Thoracic aorta (tissue), 2 donors: ENCODE measurements at places on chromosomes 5 and 9.

GRCh38 chr5:155103146-155103545, 89.6 kb downstream of the KIF4B start:
- no peak for DNase-seq
- H3K4me1 ChIP-seq: no peaks in the 10 kb centered on the region
- H3K27ac ChIP-seq: no peak overlapping the region
- H3K27me3 ChIP-seq: no peaks in the 10 kb centered on the region
- H3K36me3 ChIP-seq: no peaks in the 10 kb centered on the region

- no peak for DNase-seq
- peaks cover 49% of the 10 kb centered on the region for H3K4me1 ChIP-seq
- no peak overlapping the region for H3K27ac ChIP-seq
- no peak overlapping the region for H3K4me3 ChIP-seq
Measured at GRCh38 chr9:37927132-37927531, 23.2 kb upstream of the SLC25A51 start.

DNA sequence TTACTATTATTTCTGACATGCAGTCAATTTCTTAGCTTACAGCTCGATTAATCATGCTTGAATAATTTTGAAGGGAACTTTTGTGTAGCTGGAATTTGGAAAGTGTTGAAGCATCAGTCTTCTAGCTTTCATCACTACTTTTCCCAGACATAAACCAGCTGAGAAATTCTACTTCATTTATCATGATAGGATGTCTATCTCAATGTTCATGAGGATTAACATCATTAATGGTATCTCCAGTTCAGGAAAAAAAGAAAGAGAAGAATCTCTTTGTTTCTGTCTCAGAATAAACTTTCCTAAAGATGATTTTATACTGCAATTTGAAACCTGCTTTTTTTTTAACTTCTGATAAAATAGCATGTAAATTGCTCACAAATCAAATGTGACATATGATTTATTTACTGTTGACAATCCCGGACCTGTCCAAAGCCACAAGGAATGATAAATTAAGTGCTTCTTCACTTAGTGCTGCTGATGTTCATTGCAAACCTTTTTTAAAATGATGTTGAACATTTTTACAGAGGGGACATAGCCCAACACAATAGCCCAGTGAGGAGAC, 412.1 kb upstream of the CLINT1 start:
- H3K27me3 ChIP-seq: no peaks in the 10 kb centered on the region
- no peak for DNase-seq
- H3K27ac ChIP-seq: no peak overlapping the region
- no peaks in the 10 kb centered on the region for H3K36me3 ChIP-seq
- no peaks in the 10 kb centered on the region for H3K4me1 ChIP-seq

DNA sequence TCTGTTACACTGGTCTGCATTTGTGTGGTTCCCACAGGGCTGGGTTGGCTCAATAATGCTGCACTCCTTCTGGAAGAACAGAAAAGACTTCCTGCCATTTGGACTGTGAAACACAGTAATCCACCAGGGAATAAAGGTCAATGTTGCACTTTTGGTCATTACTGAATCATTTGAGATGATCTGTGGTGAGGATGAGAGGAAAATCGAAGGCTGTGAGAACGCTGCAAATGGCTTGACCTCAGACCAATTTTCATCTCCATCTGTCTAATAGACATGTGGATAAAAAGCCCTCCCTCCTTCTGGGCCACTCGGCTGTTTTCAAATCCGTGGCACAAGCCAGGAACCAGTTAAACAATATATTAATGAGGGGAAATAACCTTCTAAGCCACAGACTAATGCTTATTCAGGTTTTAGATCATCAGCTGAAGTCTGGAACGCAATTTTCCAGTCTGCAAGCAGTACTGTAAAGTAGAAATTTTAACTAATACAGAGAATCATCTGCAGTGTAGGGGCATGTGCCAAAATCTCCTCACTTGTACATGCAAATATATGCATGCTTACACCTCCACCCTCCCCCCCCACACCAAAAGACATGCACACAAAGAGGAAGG, 20.2 kb downstream of the TLE1 start:
- no peaks in the 10 kb centered on the region for H3K36me3 ChIP-seq
- H3K4me3 ChIP-seq: no peak overlapping the region
- no peak for DNase-seq
- no peak overlapping the region for H3K27ac ChIP-seq

DNA sequence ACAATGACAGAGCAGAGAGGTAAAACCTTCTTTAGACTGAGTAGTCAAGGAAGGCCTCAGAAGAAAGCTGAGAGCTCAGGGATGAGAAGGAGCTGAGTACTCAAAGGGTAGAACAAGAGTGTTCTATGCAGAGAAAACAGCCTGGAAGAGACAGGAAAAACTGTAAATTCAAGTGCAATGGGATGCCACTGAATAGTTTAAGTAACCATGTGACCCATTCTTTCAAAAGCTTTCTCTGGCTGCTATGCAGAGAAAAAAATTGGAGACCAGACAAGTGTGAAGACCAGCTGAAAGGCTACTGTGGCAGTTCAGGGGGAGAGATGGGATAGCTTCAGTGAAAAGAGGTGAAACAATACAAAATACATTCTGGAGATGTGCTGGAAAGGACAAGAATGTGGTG, 61.3 kb upstream of the RNF38 start:
- H3K27ac ChIP-seq: no peak overlapping the region
- no peak for DNase-seq
- no peaks in the 10 kb centered on the region for H3K36me3 ChIP-seq
- no peak overlapping the region for H3K4me3 ChIP-seq
- no peaks in the 10 kb centered on the region for H3K27me3 ChIP-seq

DNA sequence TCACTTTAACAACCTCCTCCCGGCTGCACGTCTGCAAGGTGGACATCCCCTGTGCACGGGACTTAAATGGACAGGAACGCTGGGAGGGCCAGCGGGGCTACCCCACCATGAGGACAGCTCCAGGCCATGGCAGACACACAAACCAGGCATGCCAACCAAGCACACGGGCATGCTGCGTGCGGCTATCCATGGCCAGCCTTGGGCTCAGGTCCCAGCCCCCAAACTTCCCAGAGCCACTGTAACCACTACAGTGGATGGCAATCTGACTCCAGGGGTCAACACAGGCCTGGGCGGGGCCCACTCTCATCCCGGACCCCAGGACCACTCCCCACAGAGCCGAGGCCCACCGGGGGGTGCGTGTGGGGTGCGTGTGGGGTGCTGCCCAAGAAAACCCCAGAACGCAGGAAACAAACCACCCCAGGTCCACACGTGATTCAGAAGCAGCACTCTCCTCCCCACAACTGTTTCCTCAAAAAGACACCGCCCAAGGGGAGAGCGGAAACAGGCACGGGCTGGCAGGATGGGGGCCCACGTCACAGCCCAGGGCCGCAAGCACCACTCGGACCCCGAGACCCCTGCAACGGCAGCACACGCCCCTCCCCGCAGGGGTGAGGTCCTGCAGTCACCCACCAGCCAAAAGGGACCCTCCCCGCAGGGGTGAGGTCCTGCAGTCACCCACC, 7.4 kb downstream of the SLC12A7 start:
- H3K36me3 ChIP-seq: no peaks in the 10 kb centered on the region
- H3K27me3 ChIP-seq: no peaks in the 10 kb centered on the region
- H3K4me1 ChIP-seq: peaks cover 3% of the 10 kb centered on the region
- no peak for DNase-seq
- no peak overlapping the region for H3K27ac ChIP-seq
- H3K4me3 ChIP-seq: no peak overlapping the region

- H3K27ac ChIP-seq: no peak overlapping the region
- no peak for DNase-seq
- H3K4me3 ChIP-seq: no peak overlapping the region
- H3K36me3 ChIP-seq: no peaks in the 10 kb centered on the region
- no peaks in the 10 kb centered on the region for H3K27me3 ChIP-seq
Measured at GRCh38 chr5:100667161-100667630, 132.0 kb downstream of the FAM174A start.

GRCh38 chr5:10779592-10779991, 18.6 kb upstream of the DAP start:
- DNase-seq: no peak
- H3K27ac ChIP-seq: no peak overlapping the region
- no peaks in the 10 kb centered on the region for H3K36me3 ChIP-seq
- no peaks in the 10 kb centered on the region for H3K4me1 ChIP-seq
- no peak overlapping the region for H3K4me3 ChIP-seq

- H3K27me3 ChIP-seq: no peaks in the 10 kb centered on the region
- no peak for DNase-seq
- H3K4me3 ChIP-seq: no peak overlapping the region
- H3K4me1 ChIP-seq: no peaks in the 10 kb centered on the region
Measured at GRCh38 chr5:92715946-92716520, 865.0 kb downstream of the NR2F1-AS1 start.

DNA sequence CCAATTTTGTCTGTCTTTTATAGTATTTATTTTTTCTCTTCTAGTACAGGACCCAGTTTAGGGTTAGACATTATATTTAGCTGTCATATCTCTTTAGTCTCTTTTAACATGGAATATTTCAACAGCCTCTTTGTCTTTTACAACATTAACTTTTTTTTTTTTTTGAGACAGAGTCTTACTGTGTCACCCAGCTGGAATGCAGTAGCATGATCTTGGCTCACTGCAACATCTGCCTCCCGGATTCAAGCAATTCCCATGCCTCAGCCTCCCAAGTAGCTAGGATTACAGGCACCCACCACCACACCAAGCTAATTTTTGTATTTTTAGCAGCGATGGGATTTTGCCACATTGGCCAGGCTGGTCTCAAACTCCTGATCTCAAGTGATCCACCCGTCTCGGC, 90.1 kb downstream of the ADAMTS6 start:
- H3K36me3 ChIP-seq: no peaks in the 10 kb centered on the region
- H3K4me3 ChIP-seq: no peak overlapping the region
- H3K27ac ChIP-seq: no peak overlapping the region
- H3K4me1 ChIP-seq: peaks cover 12% of the 10 kb centered on the region

DNA sequence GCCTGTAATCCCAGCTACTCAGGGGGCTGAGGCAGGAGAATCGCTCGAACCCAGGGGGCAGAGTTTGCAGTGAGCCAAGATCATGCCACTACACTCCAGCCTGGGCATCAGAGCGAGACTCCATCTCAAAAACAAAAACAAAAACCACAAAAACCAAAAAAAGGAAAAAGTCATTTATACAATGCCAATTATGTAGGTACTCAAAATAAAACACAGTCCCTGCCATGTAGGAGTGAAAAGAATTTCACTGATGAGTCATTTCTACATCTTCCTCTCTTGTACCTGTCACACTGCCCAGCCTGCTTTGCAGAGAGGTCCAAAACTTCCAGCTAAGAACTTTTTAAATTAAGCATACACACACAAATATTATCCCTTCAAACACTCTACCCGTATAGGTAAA, 215.8 kb downstream of the EPB41L4A start:
- H3K36me3 ChIP-seq: no peaks in the 10 kb centered on the region
- no peak for DNase-seq
- no peak overlapping the region for H3K4me3 ChIP-seq
- H3K27ac ChIP-seq: no peak overlapping the region
- no peaks in the 10 kb centered on the region for H3K27me3 ChIP-seq

GRCh38 chr5:90421136-90421535, 11.6 kb upstream of the CETN3 start:
- DNase-seq: no peak
- no peaks in the 10 kb centered on the region for H3K4me1 ChIP-seq
- H3K27me3 ChIP-seq: no peaks in the 10 kb centered on the region
- no peak overlapping the region for H3K27ac ChIP-seq
- H3K4me3 ChIP-seq: no peak overlapping the region

DNA sequence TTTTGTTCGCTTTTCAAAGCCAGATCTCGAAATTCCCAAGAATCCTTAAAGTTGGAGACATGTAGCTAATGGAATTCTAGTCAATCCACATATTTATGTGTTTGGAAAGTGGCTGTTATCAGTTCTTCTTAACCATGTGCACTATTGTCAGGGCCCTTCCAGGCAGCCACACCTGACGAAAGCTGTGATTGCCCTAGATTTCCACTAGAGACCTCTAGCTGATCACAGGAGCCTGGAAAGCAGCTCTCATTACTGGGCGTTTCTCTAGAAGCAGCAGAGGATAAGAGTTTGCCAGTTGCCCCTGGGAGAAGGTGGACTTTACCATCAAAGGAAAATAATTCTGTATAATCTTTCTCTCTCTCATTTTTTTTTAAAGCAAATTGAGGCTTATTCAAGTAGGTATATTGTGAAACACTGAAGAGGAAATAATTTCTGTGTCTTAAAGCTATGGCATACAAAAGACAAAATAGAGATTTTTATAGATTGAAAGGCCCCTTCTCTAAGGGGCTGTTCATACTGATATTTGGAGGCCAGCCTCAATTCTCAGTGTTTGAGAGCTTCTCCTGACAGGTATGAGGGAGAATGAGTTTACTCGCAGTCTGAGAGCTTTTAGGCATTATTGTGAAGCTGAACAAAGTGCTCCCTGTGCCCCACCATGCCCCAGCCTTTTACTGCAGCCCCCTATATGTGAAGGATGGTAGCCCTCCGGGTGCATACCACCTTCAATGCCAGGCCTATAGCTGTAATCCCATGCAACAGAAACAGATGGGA, 405.4 kb upstream of the ACTBL2 start:
- no peaks in the 10 kb centered on the region for H3K27me3 ChIP-seq
- no peak overlapping the region for H3K4me3 ChIP-seq
- no peak overlapping the region for H3K27ac ChIP-seq
- DNase-seq: no peak
- no peaks in the 10 kb centered on the region for H3K36me3 ChIP-seq

GRCh38 chr5:143055596-143056338, 285.6 kb downstream of the ARHGAP26 start:
- H3K27me3 ChIP-seq: no peaks in the 10 kb centered on the region
- H3K4me3 ChIP-seq: no peak overlapping the region
- DNase-seq: no peak
- H3K27ac ChIP-seq: no peak overlapping the region
- no peaks in the 10 kb centered on the region for H3K36me3 ChIP-seq

DNA sequence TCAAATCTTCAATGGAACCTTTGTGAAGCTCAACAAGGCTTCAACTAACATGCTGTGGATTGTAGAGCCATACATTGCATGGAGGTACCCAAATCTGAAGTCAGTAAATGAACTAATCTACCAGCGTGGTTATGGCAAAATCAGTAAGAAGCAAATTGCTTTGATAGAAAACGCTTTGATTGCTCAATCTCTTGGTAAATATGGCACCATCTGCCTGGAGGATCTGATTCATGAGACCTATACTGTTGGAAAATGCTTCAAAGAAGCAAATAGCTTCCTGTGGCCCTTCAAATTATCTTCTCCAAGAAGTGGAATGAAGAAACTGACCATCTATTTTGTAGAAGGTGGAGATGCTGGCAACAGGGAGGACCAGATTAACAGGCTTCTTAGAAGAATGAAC, 54.7 kb upstream of the TTC39B start:
- H3K4me1 ChIP-seq: no peaks in the 10 kb centered on the region
- DNase-seq: no peak
- no peak overlapping the region for H3K27ac ChIP-seq
- no peaks in the 10 kb centered on the region for H3K27me3 ChIP-seq
- H3K36me3 ChIP-seq: no peaks in the 10 kb centered on the region

- peaks cover 9% of the 10 kb centered on the region for H3K4me1 ChIP-seq
- H3K4me3 ChIP-seq: no peak overlapping the region
- H3K27ac ChIP-seq: no peak overlapping the region
- H3K27me3 ChIP-seq: no peaks in the 10 kb centered on the region
- no peak for DNase-seq
Measured at GRCh38 chr9:109246533-109246932, 74.3 kb downstream of the EPB41L4B start.

GRCh38 chr9:110141227-110141793, 66.6 kb downstream of the C9orf152 start:
- H3K27ac ChIP-seq: peak overlapping the region; percentile 29
- peaks cover 26% of the 10 kb centered on the region for H3K36me3 ChIP-seq
- peaks cover 29% of the 10 kb centered on the region for H3K4me1 ChIP-seq
- no peaks in the 10 kb centered on the region for H3K27me3 ChIP-seq
